ENCODE measurements at places on chromosomes 6 and 20. TPM values are rescaled to one million over a fixed set of nuclear protein-coding genes. Genes with fewer than 3 reads are reported as not detected.

DNA sequence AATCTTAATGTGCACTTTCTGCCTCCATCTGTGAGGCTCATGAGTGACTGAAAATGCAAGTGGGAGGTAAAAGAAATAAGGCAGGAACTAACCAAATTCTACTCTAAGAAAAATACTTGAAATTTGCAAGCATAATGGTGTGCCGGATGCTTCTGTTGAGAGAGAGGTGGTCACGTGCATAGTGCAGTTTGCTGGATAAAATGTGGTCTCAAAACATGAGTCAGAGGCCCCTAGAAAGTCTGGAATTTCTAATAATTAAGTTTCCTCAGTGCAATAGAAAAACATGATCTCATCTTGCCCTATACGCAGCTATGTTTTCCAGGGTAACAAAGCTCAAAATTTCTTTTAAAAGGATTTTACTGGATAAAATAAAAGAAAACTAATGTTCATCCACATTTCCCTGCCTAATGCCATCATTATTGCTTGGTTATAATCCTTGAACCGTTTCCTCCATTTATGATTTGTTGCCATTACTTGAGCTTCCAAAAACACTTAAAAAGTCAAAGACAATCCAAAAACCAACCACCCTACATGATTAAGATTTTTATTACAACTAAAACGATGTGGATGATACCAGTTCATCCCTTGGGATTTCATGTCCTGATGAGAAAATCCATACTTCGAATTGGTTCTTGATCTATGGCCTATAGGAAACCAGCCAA is 351.7 kb upstream of the ARID1B start:
- no peak for DNase-seq

Gene OPN5
- not detected for total RNA-seq

DNA sequence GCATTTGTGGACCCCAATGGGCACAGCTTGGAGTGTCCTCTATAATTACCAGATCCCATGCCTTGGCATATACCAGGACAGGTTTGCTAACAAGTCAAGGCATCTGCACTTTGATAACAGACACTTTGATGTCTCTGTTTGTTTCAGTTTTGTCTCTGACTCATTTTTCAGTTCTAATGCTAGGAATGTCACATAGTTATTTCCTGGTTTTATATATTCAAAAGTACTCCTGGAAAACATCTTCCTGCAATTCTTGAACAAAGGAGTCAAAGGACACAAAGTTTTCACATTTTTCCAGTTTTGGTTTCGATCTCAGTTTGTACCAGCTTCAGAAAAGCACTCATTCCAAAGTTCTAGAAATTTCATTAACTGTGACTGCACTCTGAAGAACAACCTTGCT is 188.1 kb downstream of the FOXC1 start:
- no peak for DNase-seq

DNA sequence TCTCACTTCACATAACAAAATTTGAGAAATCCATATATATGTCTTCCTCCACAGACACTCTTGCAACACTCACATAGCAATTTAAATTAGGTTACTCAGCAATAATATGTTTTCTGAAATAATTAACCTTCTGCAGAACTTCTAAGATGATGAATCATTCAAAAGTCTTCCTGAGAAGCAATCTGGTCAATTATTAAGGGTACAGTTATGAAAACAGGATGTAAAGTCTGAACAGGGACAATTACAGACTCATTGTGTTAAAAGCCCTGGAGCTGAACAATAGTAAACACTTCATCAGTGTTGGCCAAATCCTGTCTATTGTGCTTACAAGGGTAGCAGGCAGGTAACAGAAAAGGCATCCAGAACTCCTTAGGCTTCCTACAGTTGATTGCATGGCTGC is 75.4 kb downstream of the FILIP1 start:
- no peak for DNase-seq

Gene RAB44
- total RNA-seq = 0.62 TPM

Gene ENPP5
- 9.6 TPM for total RNA-seq

Gene CYP39A1
- total RNA-seq = 13.5 TPM

Gene HTR1E
- total RNA-seq = not detected

DNA sequence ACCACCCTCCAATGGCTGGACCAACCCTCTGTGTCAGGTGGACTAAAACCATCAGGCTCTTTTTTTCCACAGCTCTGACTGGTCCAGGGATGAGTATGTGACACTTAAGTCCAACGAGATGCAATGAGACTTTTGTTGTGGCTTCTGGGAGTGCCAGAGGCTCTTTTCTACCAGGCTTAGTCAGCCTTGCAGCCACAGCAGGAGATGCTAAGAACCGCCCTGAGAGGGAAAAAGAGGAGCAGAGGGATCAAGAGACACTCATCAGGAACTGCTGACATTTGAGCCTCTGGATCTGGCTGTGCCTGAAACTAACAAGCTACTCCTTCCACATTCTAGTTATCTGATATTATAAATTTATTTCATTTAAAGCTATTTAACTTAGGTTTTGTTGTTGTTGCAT is 270.9 kb upstream of the SULF2 start:
- no peak for DNase-seq

Gene SCRT2
- total RNA-seq = not detected

Gene FOXQ1
- total RNA-seq = 6.4 TPM

Gene AVP
- total RNA-seq = not detected

Gene PDRG1
- 6.5 TPM for total RNA-seq

Gene SNAP25
- total RNA-seq = 2.2 TPM

Gene PREX1
- 29.4 TPM for total RNA-seq

Gene MATN4
- 1.1 TPM for total RNA-seq

- DNase-seq = no peak
Observed at GRCh38 chr6:118788702-118789101, 105.2 kb upstream of the ASF1A start.

- no peak for DNase-seq
Observed at GRCh38 chr6:99297415-99297814, 52.1 kb downstream of the FAXC start.

GRCh38 chr6:84425971-84426705 is 198.7 kb upstream of the CEP162 start:
- DNase-seq = peak; percentile 74

Gene NRSN1
- 0.51 TPM for total RNA-seq

- peak; percentile 60 for DNase-seq
Observed at GRCh38 chr6:144283646-144284477, 1.3 kb upstream of the UTRN start.

DNA sequence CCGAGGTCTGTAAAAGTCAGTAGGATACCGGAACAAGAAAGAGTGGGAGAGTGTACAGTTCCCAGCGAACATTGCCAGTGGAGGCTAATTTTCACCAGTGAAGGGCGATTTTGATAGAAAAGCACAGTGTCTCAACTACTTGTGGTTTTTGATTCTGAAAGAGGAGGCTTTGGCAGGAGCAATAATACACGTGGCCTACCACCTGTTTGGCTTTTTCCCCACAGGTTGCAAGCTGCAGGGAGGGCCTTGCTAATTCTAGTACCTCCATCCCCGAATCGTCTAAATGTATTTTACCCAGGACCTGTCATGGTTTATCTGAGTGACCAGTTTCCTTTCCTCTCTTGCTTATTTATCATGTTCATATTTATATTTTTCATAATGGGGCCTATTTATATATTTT is 3.3 kb upstream of the EFCAB8 start:
- DNase-seq = no peak

DNA sequence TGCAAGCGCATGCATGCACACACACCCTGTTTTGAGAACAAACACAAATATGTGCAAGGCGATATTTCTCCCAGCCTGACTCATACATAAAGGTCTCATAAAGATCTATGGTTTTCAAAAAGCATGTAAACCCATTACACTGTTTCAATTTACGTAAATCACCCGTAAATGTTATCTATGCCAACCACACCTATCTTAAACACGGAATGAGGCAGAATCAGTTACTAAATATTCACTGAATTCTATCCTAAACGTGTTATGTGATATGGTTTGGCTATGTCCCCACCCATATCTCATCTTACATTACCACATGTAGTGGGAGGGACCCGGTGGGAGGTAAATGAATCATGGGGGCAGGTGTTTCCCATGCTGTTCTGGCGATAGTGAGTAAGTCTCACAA is 621.6 kb downstream of the KIF16B start:
- no peak for DNase-seq

Gene PTCRA
- total RNA-seq = 1.8 TPM

DNA sequence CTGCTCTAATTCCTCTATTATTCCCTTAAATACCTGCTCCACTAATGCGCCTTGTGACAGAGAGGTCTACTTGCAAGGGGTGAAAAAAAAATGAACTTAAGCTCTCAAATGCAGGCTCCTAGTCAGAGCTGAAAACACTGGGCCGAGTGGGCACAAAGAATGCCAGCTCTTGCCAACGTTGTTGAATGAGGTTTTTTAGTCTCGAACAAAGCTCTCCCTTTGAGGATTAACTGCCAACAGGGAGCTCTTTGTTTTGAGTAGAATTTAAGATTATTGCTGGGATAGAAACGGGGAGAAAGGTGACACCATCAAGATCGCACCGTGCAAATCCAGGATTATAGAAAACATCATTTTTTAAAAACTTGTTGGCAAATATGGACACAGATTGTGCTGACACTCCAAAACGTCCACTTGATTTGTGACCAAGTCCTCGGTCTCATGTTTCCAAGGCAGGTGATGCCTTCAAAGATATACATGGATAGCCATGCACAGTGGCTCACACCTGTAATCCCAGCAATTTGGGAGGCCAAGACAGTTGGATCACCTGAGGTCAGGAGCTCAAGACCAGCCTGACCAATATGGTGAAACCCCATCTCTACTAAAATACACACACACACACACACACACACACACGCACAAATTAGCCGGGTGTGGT is 163.2 kb downstream of the BMP7 start:
- peak; percentile 47 for DNase-seq

- no peak for DNase-seq
Observed at GRCh38 chr6:160226118-160226591, 32.5 kb downstream of the SLC22A2 start.

GRCh38 chr6:152068622-152069261 is 261.3 kb downstream of the ESR1 start:
- DNase-seq = peak; percentile 11

GRCh38 chr20:63145156-63145555 is 70.8 kb downstream of the YTHDF1 start:
- DNase-seq = no peak

- DNase-seq = no peak
Observed at GRCh38 chr6:131736003-131736596, 25.3 kb upstream of the CTAGE9 start.

DNA sequence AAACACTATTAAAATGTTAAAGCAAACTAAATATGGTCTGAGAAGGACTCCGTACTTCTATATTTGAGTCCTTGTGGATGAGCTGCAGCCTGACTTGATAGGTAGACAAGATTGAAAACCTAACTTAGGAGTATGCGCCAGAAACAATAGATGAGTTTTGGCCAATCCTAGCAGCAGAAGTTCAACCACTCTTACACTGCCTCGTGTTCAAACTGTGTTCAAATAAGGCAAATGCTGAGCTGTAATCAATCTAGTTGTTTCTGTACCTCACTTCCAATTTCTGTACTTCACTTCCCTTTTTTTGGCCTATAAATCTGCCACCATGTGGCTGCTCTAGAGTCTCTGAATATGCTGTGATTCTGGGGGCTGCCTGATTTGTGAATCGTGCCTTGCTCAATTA is 13.2 kb upstream of the SERINC1 start:
- no peak for DNase-seq

- DNase-seq = no peak
Observed at GRCh38 chr20:16158090-16158975, 414.9 kb downstream of the KIF16B start.

- DNase-seq = no peak
Observed at GRCh38 chr20:36465109-36466080, 75.9 kb upstream of the MYL9 start.

Gene PRSS16
- total RNA-seq = 1.6 TPM

- no peak for DNase-seq
Observed at GRCh38 chr6:96468281-96468680, 53.3 kb upstream of the UFL1 start.

DNA sequence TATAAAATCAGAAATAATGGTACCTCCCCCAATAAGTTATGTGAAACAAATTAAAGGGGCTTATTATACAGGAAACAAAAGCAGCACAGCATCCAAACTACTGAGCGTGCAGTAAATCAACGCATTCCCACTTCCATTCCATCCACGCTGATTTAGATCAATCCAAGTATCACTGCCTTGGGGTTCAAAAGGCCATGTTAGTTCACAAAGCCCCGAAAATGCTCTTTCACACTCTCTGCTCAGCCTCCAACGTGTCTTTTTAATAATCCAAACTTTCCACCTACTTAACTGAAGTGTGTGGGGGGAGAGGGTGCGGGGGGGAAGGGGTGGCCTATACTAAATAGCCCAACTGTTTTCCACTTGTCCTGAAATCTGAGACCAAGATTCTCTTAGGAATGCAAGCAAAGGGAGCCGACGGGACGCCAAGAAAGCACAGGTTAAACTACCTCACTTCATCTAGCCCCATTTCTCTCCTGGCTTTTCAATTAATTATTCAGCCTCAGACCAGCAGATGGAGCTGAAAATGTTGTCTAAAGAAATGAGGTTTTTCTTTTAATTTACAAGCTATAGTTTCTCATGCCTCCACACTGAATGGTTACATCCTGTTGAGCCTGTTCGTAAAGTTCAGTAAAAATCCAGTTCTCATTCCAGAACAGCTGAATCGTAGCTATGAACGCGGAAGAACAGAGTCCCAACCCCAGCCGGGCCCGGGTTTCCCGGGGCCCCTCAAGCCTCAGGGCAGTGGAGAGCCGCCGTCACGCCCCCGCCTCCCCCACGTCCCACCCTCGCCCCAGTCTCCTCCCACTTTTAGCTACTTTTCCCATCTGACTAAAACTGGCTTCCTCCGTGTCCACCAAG is 1.0 kb upstream of the NXT1 start:
- peak; percentile 94 for DNase-seq

DNA sequence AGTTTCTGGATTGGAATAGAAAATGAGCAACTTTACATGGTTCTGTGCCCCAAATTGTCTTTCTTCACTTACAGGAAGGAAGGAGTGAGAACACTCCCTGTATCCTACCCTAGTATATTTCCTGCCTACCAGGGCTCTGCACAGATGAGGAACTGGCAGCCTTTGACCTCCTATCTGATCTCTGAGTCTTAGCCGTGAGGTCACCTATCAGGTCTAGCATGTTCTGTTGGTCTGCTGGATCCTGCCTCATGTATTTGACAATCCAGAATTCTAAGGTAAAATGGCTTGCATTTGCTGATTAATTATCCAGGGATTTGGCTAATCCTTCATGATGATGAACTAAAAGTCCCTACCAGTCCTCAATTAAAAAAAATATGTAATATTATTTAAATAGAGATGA is 35.0 kb upstream of the TRAM2 start:
- DNase-seq = no peak

Data from tongue (tissue), 3 donors.